ENCODE measurements at places on chromosomes 6 and 20.

DNA sequence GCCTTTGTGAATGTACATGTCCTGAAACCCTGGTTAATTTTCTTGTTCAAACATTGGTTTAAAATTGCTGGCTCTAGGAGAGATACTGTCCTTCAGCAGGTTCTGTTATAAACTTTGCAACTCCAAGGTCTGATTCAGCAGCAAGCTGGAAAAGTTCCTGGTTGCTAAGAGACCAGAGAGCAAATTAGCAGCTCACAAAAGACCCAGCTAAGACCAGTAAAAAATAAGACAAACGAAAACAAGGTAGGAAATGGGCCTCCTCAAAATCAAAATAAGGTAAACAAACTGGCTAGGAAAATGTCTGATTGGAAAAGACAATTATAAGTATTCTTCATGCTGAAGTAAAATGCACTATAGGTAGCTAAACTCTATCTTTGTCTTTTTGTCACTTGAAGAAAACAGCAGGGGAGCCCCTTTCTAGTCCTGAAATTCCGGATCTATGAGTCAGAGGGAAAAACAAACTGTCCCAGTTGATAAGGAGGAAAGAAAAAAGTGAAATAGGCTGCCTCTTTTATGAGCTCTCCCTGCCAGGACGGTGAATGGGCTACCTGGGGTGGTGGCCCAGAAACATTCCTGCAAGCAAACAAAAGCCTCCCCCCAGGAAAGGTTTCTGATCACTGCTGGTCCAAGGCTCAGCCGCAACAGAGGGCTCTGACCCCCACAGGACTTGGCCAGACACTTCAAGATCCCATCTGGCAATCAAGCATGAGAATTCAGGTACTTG is 41.6 kb downstream of the UNC5CL start:
- DNase-seq, result no peak

DNA sequence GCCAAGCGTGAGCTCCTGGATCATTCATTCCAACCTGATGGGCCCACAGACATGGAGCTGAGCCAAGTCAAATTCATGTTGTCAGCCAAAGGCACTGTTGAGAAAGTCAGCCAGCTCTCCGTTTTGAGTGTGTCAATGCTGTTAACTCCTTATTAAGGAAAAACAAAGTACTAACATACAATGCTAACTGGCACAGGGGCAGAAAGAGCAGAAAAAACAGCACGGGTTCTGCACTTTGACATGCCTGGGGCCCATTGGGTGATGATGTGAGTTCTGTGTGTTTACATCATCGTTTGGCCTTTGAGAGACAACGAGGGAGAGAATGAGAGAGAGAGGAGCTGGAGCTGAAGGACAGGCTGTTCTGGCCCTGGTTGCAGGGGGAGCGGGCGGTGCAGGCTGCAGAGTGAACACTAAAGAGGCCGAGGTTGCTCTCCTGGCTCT is 85.9 kb downstream of the SMOC2 start:
- no peak for DNase-seq

DNA sequence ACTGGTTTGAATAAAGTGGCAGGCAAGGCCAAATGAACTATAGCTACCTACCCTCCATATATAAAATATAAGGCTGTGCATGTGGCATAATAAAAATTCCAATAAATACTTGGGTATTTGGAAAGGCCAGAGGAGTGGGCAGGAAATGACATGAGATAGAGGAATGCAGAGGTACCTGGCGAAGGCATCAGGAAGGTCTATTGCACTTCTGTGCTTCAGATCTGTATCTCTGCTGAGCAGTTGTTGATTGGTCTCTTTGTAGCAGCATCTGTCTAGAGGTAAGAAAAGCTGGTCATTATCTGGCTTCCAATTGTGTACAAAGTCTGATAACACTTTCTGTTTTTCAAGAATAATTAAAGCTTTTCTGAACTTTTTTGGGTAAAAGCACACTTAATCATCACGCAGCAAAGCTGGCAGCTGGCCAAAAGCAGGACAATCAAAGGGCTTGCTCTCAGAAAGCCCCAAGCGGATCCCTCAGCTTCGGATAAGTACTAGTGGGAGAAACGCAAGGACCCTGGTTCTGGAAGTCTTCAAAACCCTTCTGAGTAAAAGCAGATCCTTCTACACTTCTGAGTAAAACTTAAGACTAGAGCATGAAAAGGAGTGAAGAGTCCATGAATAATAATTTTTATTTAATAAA is 120.1 kb upstream of the TCF21 start:
- DNase-seq, result no peak

- no peak for DNase-seq
Measured at GRCh38 chr6:155389130-155389529, 66.5 kb downstream of the NOX3 start.

GRCh38 chr20:17317341-17317740 is 90.5 kb downstream of the PCSK2 start:
- DNase-seq, result no peak

DNA sequence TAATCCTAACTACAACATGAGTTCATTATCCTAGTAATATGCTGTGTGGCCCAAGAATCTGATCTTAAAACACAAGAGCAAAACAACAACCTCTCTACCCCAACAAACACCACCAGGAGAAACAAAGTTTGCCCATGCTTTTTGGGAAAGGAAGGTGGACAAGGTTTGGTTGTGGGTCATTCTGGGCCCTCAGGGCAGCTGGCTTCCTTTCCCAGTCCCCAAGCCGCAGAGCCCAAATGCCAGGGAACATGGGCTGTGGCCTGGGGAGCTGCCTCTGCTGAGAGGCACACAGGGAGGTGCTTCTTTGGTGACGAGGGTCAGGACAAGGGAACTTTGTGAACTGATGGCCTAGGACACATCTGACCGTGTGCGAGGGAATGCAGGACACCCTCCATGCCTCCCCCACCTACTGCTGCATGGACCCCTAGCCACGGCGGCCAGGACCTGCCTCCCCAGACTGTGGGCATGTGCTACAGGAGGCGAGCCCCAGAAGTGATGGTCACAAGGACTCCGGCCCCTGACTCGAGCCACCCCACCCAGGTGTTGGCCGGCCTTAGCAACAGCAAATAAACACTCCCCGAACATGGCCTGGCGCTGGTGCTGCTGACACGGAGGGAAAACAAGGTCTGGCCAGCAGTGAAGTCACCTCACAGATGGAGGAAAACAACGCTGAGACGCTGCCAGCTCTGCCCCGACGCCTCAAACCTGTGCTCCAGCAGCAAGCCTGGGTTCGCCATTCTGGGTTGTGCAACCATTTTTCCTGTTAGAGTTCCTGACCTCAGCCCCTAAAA is 55.6 kb downstream of the RRBP1 start:
- no peak for DNase-seq

- DNase-seq, result no peak
Measured at GRCh38 chr6:49906526-49906925, 40.2 kb upstream of the CRISP1 start.

DNA sequence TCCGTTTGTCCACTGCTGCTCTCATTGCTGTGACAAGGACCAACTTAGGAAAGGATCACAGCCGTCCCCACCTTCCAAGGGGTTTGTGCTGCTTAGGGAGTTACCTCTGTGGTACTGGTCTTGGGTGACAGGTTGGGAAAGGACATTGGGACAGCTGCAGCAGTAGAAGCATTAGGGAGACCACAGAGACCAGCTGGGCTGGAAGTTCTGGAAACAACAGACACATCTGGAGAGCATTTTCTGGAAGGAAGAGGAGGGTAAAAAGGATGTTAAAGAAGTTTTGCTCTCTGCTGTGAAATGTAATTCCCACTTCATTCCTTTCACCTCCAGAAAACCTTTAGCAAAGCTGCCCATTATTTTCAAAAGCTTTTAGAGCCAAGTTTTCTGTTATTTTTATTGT is 304.2 kb downstream of the LRFN2 start:
- no peak for DNase-seq

DNA sequence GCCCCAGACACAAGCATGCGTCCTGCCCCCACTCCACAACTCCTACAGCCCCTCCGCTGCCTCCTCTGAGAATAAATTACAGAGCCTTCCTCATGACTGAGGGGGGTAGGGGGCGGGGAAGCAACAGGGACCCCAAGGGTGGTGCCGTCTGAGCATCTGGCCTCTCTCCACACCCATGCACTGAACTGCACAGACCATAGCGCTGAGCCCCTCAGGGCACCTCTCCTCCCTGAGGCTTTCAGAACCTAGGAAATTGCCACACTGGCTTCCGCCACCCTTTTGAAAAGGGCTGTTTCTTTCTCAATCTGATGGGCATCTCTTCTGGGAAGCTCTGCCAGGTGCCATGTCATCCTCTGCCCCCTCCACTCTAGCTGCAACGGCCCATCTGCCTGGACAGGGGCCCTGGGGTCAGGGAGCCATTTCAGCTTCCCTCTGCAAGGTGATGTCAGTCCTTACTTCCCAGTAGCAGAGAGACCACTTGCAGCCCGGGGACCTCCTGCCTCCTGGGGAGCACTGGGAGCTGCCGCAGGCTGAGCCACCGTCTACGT is 2.5 kb downstream of the CST7 start:
- DNase-seq, result no peak

- DNase-seq, result no peak
Measured at GRCh38 chr20:23207826-23208540, 121.9 kb upstream of the CD93 start.

DNA sequence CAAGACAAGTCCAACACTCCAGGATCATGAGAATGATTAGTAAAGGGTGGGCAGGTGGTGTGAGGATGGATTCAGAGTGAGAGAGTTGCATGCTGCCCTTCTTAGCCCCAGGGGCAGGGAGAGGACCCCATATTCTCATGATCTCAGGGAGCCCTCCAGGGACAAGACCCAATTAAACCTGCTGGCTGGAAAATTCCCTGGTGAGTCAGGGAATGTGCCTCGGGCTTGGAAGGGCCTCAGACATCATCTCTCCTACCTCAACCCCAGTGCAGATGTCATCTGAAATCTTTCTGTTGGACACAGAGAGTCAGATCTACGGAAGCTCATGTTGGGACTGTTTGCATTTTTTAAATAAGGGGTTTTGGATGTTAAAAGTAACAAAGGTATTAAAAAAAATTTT is 9.2 kb upstream of the SIRPD start:
- no peak for DNase-seq
